AG08395 (cell line): ENCODE measurements at places on chromosomes 12 and 14.

- DNase-seq, result no peak
Observed at GRCh38 chr14:66606826-66607225, 98.9 kb downstream of the GPHN start.

DNA sequence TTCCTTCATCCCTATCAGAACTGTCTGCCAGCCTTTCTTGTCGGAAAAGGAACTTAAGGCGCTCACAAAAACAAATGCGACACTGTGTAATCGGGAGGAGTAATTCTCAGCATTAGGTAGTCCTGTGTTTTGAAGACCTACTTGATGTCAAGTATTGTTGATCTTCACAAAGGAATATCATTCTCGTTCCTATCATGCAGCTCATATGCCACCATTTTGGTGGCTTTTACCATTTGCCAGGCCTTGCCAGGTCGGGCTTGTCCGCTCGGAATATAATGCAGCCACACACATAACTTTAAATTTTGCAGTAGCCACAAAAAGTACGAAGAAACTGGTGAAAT is 903 bp upstream of the PPP4R3A start:
- no peak for DNase-seq

DNA sequence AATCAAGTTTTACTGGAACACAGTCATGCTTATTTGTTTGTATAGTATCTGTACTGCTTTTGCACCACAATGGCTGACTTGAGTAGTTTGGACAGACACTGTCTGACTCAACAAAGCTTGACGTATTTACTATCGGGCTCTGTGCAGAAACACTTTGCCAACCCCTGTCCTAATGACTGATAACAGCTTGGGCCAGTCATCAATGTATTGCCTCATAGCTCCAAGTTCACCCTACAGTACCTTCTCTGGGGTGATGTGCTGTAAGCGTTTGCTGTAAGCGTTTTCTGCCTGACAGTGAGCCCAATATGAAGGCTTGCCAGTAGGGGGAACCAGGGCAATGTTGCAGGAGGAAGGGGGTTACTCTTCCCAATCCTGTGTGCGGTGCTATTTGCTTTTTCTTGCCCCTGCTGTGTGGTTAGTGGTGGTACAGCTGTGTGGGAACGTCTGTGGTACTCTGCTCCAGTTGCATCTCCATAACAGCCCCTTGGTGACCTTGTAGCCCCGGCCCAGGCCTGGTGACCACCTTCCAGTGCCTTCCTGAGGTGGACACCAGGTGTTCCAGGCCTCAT is 5.4 kb upstream of the CCDC177 start:
- DNase-seq, result peak; percentile 53

- DNase-seq, result no peak
Observed at GRCh38 chr14:71995741-71996140, 63.5 kb downstream of the RGS6 start.

DNA sequence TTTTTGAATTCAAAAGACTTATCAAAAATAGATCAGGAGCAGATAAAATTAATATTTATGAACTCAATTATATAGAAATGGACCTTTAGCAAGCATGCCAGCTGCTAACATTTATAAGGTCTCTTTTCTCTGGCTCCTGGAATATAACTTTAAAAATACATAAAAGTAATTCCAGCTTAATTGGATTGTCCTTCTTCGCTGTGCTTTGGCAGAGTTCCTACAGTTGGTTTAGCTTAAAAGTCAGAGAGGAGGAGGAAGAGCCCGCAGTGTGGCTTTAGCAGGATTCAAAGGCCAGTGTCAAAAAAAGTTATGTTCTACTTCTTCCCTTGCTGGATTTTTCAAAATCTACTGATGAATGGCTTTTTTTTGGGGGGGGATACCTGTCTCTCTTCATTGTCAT is 1484.9 kb upstream of the TMEM132C start:
- no peak for DNase-seq

- no peak for DNase-seq
Observed at GRCh38 chr12:75558287-75558686, 46.9 kb upstream of the KRR1 start.

GRCh38 chr14:38931969-38932652 is 170.9 kb downstream of the SEC23A start:
- DNase-seq, result no peak

DNA sequence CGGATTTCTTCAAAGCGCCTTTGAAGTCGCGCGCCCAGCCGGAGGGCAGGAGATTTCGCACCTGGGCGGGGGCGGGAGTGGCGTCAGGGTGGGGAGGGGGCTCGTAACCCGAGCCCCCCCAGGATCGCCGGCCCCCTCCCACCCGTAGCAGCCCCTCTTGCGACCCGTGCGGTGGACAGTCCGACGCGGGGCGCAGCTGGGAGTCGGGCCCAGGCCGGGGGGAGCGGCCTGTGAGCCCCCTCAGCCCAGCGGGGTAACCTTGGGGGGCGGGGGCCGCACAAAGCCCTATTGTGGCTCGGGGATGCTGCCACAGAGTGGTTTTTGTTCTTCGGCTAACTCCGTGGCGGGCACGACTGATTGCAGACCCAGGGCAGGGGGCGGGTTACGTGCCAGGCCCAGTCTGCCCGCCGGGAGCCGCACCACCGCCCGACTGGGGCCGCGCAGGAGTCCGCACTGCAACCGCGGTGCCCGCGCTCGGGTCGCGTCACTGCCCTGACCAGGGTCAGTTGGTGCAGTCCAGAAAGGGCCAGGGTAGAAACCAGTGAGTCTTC is 4.2 kb upstream of the AAAS start:
- DNase-seq, result peak; percentile 46

GRCh38 chr12:124451016-124451415 is 116.4 kb downstream of the NCOR2 start:
- DNase-seq, result no peak

DNA sequence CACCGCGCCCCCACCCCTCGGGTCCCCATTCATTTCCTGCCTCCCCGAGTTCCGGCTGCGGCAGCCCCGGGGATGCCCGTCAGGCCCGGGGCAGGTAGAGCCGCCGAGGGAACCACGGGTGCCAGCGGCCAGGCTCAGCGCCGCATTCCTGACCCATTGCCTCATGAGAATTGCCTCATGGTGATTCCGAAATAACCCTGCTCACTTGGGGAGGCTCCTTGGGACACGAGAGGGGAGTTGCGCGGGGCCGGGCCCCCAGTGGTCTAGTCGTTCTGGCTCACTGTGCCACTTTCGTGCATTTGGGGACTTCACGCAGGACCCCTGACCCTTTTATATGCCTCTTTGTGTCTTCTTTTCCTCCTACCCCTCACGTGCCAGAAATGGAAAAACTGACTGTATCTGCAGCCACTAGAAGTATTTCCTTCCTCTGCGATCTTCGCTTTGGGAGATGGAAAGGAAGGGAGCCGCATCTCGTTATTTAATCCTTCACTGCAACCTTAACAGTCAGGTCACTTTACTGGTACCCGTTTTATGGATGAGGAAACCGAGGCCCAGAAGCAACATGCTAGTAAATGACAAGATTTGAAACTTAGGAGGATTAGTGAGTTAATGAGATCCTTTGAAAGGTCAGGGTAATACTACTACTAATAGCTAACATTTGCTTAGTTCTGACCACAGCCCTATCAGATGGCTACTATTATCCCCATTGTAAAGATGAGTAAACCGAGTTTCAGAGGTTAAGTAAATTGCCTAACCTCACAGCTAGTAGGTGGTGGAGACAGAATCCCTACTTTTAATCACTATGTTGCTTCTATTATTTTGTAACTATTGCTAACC is 768 bp downstream of the PTPN11 start:
- DNase-seq, result peak; percentile 87

- no peak for DNase-seq
Observed at GRCh38 chr14:69027242-69027913, 48.3 kb upstream of the ACTN1 start.

GRCh38 chr12:132329036-132329719 is at the start of gene GALNT9:
TSS of gene GALNT9 (minus strand) at chr12:132329589. CDS start at chr12:132329203, 386 bp downstream.
- peak; percentile 14 for DNase-seq

DNA sequence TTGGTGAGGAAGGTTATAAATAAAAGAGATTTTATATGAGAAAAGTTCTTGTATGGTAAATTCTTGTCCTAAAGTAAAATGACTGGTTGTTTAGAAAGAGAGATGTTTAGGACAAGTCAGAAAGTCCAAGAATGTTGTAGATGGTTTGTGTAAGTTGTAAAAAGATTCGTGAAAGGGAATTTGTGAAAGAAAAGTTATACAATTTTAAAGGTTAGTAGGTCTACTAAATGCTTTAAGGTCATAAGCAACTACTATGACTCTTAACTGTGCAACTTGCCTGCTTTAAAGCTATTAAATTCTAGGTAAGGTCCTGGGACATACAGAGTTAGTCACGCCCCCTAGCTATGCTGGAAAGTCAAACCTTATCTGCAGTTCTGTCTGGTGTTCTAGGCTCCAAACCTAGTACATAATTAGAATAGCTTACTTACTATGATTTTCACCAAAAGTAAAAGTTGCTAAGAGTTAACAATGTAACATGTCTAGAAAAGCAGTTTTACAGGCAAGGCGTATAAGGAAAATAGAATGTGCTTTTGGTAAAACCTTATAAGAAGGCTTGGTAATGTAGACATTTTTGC is 11.2 kb upstream of the DHRS2 start:
- DNase-seq, result no peak

DNA sequence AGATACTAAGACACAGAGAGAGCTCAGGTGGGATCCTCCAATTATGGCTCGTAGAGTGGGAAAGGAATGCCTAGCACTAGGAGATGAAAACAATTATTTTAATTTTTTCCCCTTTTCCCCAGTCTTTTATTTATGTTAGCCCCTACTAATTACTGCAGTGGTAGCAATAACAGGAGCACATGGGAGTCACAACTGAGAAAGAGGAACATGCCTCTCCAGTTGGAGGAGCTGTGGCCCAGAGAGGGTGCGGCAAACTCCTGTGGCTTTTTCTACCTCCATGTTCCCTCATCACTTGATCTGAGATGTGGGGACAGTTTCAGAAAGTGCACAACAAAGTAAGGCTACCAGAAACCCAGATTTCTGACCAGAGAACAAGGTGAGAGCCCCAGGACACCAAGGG is 25.9 kb upstream of the POC1B start:
- DNase-seq, result no peak

DNA sequence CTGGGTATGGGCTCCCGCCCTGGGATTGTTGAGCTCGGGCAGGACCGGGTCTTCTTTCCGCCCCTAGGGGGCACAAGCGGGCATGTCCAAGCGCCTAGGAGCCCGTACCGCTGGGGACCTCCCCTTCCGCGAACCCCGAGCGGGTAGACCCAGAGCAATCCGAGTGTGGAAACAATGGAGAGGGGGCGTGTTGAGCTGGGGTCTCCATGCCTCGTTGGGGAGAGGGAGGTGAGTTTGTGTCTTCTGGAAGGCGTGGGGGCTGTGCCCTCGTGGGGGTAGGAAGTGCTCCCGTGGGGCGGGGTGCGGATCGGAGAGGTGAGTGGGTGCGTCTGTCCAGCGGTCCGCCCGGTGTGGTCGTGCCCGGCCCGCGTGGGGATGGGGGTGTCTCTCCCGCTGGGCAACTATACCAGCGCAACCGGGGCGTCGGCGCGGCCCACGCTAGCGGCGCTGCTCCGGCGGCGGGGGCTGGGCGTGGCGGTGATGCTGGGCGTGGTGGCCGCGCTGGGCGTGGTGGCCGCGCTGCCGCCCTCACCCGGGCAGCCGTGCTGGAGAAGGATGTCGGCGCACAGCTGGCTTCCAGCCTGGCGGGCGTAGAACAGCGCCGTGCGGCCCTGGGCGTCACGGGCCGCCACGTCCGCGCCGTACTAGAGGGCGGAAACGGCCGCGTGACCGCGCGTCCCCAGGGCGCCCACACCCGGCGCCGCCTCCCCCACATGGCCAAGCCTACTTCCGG is 12.2 kb downstream of the AGAP2 start:
- peak; percentile 95 for DNase-seq

DNA sequence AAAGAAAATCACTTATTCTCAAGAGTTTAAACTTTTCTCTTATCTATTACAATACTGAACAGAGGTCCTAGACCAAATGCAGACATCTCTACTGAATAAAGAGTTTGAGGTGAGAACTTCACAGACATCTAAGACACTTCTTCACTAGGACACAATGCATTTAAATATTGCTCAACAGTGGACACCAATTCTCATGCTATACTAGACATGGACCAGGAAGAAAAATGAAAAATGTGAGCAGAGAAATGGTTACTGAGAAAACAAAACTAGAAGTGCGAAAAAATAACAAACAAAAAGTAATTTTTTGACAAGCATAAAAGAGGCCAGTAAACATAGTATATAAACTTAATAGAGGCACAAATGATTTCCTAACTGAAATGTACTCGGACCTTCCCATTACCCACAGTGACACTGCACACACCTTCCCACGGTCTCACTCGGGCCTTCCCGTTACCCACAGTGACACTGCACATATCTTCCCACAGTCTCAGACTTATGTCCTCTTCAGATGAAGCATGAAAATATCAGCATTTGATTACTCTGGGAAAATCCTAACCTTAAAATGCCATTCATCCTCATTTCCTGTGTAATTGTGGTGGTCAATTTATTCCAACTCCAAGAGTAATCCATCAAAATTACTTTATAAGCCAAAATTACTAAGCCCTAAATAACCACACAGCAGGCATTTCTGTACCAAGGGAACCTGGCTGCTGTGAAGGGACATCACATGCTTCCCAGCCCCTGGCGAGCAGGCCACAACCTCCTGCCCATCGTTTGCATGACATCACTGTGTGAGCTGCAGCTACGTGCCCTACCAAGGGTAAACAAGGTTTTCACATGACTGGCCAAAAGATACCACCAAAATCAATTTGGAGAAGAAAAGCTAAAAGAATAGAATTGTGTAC is 6.4 kb downstream of the SLC15A4 start:
- peak; percentile 56 for DNase-seq

- peak; percentile 10 for DNase-seq
Observed at GRCh38 chr14:25411781-25412757, 362.1 kb upstream of the STXBP6 start.

DNA sequence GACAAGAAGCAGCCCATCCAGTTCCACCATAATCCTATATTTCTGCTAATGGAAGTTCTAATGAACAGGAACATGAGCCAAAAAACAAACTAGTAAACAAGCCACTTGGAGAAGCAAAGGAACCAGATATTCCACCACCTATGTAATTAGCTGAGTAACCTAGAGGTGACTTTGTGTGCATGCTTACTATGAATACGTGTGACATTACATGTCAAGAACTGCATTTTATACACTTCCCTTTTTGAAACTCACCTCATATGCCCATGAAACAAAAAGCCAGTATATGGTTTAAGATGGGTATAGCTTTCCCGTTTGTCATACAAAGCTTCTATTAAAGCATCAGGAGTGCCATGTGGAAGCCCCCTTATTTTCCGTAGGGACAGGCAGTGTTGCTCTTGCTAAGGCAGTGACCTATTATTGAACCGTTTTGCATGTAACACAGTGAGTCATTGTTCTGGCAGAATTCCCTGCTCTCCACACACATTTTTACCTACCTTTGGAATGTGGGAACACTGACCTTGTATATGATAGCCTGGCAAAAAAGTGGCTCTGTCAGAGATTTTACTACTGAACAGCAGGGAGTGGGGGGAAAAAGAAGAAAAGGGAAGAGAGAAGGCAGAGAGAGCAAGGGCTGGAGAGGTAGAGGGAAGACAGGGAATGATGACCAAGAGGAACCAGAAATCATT is 34.8 kb upstream of the FRMD6 start:
- DNase-seq, result peak; percentile 74

- no peak for DNase-seq
Observed at GRCh38 chr12:51409846-51410245, 14.8 kb upstream of the SLC4A8 start.
